ENCODE measurements at places on chromosomes 4 and X.
A peak's percentile ranks its signal among the peaks of the same experiment; 100 is the strongest.

DNA sequence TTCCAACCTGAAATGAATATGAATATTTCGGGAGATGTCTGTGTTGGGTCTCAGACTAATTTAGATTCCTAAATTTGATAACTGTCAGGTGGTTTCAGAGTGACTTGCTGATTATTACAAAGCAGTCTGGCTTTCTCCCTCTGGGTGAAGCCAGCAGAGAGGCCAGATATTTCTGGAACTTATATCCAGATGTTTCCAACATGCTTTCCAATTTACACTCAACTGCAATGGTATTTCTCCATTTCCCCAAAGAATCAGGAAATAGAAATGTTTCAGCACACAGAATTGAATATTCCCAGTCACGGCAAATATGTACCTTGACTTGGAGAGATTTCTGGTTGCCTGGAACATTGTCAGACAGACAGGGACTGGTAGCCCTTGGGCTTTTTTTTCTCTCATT, 48.5 kb upstream of the EGFL6 start:
- peak; percentile 72 for DNase-seq

DNA sequence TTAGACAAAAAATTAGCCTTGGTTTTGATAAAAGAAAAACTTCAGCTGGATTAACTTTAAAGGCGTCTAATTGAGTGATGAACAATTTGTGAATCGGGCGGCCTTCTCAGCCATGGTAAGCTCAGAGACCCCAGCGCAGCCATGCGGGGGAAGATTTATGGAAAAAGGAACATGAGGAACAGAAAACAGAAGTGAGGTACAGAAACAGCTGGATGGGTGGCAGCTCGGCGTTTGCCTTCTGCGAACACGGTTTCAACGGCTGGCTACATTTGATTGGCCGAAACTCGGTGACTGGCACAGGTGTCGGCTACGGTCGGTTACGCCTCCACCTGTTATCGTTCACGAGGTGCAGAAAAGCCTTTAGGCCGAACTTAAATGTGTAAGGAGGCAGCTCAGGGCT, 401.4 kb upstream of the FAT1 start:
- DNase-seq = no peak

GRCh38 chr4:168562041-168562571, 65.3 kb downstream of the PALLD start:
- DNase-seq = no peak

DNA sequence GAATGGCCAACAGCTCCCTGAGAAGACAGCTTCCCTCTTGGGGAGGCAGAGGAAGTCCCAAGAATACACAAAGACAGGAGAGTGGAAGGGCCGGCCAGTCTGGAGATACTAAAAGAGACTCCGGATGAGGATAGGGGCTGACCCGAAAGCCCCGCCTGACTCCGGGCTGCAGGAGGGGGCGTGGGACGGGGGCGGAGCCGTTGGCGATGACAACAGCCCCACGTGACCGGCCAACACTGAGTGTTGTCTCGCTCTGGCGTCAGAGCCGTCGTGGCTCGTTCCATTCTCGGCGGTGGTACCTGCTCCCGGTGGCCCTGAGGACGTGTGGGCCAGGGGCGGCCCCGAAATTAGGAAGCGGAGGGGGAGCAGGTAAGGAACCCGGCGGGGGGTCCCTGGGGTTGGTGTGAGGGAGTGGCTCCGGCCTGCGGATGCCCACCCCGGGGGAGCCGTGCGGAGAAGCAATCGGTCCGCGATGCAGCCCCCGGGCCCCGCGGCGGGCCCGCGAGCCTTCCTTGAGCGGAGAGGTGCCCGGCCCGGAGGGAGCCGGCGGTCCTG, at the start of gene BEX4:
Gene BEX4 (plus strand): TSS at position 239 of the 555 bp plus-strand sequence. CDS start 1,046 bp downstream, outside the sequence.
- peak; percentile 63 for DNase-seq

- DNase-seq = no peak
These were observed 516.9 kb downstream of the PDHA2 start for GRCh38 chr4:96356591-96357370.

GRCh38 chr4:10203851-10204250, 87.3 kb upstream of the WDR1 start:
- DNase-seq = no peak

GRCh38 chrX:86047174-86047935, at the start of gene CHM:
TSS of gene CHM (minus strand) at chrX:86047558. CDS start at chrX:86047532, 26 bp downstream.
- DNase-seq = no peak

DNA sequence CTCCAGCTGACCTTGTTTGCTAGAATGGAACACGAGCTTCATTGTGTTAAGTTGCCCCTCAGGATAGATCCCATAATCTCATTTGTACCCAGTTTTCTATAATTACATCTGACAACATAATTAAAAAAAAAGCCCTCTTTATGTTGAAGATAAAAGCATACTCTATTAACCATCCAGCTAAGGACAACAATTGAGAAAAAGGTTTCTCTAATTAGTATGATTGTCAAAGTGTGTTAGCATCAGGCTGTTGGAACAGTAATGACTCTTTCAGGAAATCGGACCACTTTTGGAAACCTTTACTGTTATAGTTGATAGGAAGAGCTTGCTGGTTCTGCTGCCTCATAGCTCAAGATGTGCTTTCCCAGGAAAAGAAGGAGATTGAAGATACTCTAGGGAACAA, 172.6 kb downstream of the FHIP1A start:
- DNase-seq = no peak

DNA sequence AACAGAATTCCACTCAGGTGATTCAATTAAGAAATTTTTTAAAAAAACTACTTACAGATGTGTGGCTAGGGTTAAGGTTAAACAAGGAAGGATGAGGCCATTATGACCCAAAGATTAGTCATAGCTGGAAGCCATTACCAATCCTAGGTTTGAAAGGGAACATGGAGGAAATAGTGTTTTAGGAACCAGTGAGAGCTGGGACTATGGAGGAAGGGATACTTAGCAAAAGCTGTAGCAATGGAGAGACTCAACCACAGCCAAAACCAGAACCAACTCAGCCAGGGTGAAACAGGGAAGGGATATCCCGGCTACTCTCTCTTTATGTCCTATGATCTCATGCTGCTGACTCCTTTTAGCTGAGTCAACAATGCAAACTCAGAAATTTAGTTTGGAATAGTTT, 148.6 kb upstream of the CNKSR2 start:
- DNase-seq = no peak

GRCh38 chrX:84078991-84079390, 109.0 kb downstream of the RPS6KA6 start:
- no peak for DNase-seq

GRCh38 chr4:121706595-121707021, 9.8 kb upstream of the ANXA5 start:
- DNase-seq = no peak

DNA sequence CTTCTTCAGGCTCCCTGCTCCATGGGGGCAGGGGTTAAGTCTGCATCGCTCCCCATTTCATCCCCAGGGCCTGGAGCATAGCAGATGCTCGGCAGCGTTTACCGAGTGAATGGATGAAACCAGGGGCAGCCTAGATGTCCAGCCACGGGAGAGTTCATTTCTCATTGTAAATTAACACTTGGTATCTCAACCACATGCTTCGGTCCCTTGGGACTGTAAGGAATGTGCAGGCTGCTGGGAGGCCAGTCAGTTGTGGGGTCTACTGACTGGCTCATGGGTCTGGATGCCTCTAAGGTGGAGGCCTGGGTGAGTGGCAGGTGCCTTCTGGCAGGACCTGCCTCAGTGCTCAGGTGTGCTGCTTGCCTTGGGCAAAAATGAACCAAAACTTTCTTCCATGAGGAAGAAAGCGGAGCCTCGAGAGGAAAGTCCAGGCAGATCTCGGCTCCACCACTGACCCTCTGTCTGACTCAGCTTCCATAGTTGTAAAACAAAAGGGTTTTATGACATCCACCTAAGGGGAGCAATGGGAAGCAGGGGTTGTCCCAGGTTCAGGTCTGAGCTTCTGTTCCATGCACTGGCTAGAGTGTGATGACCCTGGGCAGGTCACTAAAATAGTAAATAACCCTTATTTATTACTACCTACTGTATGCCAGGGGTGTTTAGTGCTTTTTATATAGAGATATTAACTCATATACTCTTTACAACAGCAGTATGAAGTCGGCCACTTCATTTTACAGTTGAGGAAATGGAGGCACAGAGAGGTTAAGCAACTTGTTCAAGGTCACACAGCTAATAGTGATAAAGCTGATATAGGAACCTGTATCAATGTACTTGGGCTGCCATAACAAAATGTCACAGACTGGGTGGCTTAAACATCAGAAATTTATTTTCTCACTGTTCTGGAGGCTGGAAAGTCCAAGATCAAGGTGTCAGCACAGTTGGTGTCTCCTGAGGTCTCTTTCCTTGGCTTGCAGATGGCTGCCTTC, 144.3 kb upstream of the STX18 start:
- no peak for DNase-seq

DNA sequence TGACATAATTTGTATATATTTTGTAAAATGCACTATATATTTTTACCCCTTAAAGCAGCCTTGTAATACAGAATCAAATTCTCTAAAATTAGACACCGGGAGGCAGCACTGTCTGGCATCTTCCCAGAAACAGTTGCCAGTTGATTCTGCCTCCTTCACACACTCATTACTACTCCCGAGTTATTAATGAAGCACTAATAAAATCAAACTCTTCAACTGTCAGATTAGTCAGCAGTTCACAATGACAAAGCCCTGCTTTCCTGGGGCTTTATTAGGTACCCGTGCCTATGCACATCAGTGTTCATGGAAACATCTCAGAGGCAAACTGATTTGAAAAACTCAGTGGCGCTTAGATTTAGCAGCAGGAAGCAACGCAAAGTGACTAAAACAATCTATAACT, 103.5 kb upstream of the VEGFC start:
- DNase-seq = no peak

DNA sequence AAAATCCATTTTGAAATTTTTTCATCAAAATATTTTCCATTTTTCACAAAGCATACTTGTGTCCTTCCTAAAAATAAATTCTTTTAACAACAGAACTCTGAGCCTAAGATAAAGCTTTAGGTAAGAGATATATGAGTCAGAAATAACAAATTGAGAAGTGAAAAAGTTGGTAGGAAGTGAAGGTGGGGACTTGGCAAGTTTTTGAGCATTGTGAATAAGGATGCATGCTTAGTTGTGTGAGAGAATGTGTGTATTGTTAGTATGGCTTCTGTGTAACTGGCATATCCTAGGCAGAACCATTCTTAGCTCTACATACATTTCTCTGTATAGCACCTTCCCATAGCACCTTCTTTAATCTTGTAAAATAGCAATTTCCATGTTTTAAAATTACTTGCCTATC, 6.8 kb downstream of the ASB5 start:
- no peak for DNase-seq

DNA sequence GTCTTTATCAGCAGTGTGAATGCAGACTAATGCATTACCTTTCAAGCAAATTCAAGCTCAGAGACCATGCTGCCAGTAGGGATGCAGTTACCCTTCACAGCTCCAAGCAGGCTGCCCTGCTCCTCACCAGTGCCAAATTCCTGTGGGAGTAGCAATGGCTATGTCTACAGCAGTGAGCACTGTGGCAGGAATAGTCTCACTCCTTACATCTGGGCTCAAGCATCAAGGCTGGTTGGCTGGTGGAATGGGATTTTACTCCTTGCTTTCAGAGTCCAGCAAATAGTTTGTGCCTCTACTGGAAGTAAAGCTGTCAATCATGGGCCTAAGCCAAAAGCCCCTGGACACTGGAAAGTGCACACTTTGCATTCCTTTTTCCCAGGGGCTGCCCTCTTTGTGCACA, 1030.8 kb downstream of the SH3BGRL start:
- no peak for DNase-seq

DNA sequence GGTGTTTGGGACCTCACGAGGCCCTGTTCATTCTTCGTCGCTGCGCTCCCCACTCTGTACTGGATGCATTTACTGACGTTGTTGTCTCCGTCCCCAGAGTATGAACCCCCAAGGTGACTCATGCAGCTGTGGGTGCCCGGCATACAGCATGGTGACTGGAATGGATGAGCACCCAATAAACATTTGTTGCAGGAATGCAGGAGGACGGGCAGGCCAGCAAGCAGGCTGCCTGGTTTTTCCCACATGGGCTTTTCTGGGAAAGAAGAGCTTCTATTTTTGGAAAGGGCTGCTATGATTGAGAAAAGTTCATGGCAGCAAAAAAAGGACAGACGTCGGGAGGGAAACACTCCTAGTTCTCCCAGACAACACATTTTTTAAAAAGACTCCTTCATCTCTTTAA, 893 bp upstream of the SOD3 start:
- peak; percentile 45 for DNase-seq

DNA sequence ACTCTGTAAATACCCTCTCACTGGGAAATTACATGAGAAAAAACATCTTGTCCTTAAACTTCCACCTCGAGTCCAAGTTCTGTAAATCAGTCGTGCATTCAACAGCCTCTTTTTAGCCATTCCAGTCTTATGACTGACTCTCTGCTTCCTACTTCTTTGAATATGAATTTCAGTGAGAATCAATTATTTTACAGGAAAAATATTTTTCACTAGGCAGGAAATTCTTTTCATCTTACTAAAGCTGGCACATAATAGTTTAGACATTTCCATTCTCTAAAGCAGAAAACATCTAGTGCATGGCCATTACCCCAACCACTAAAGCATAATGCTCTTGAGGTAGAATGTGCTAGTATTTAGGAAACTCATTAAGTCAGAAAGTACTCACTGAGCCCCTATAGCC, 565.7 kb upstream of the FAT1 start:
- DNase-seq = no peak

GRCh38 chr4:115770046-115770543, 656.7 kb upstream of the NDST4 start:
- DNase-seq = no peak

- no peak for DNase-seq
These were observed 26.4 kb upstream of the LRCH2 start for GRCh38 chrX:115260330-115260729.

DNA sequence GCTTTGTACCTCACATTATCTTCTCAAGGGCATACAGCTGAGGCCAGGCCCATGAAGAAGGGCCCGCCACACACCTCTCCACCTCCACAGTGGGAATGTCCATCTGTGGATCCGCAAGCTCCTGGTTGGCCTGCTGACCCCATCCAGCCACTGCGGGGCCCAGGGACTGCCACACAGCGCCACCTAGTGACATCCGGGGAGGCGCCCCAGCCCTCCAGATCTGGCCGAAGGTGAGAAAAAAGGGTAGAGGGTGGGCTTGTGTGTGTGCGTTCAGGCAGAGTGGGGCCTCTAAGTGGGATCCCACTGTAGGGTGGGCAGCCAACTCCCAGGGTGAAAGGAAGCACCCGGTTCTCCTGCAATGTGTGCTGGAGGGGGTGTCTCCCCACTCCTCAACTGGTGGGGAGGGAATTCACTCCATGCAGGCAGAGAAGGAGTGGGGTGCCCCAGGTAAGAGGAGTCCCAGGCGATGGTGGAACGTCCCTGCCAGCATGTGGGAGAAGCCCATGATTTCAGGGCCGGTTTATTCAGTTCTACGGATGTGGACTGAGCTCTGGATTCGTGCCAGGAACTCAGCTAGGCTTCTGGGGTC, 117.3 kb downstream of the ENPP6 start:
- no peak for DNase-seq

DNA sequence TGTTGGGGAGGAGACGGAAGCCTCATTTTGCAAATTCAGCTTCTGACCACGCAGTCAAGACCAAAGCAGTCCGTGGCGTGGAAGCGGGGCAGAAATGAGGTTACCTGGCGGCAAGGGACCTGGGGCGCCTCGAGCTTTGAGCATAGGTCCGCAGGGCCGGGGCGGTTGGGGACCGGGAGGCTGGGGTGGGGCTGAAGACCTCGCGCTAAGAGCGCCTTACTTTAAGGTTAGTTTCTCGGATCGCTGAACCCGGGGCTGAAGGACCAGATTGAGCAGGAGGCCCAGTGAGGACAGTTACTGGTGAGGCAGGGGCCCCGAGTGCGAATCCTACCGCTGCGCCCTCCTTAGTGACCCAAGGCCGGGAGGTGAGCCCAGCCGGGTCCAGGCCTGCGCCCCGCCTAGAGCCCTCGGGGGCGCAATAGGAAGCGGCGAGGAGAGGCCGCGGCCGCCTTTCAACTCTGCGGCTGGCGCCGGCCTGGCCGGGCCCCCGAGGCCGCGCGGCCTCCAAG, 7.5 kb downstream of the MSX1 start:
- DNase-seq = no peak
